ENCODE measurements at places on chromosomes 2 and 18. TPM values are rescaled to one million over a fixed set of nuclear protein-coding genes. Genes with fewer than 3 reads are reported as not detected.

DNA sequence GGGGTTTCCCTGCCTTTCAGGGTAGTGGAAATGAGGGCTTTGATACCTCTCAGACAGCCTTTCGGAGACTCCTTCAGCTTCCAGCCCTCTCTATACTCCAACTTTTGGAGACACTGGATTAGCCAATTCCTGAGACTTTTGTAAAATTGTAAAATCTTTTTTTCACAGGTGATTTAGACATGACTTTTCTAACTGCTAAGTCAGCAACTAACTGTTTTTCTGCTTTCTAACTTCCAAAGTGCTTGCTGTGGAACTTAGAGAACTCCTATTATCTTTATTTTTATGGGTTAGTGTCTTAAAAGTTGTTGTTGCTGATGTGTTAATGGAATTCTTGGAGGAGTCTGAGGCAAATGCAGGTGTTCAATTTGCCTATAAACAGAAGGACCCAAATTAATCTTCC is 616.7 kb upstream of the ID2 start:
- DNase-seq, result no peak

GRCh38 chr2:60699617-60700016 is 56.5 kb upstream of the PAPOLG start:
- DNase-seq, result no peak

DNA sequence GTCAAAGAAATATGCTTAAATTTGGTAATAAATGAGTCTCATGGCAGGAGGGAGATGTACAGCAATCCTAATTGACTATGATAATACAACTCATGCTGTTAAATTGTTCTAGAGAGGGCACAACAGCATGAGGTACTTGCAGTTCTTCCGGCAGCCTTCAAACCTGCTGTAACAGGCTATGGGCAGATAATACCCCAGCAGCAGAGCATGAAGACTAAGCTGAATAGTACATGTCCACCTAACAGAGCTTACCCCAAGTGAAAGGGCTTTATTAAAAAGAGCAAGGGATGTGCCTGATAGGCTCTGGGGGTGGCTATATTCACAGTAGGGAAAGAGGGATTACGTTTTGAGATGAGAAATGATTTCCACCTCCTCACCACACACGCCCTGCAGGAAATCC is 28.9 kb downstream of the MRO start:
- DNase-seq, result no peak

- no peak for DNase-seq
These were observed 67.4 kb downstream of the SLC9A2 start for GRCh38 chr2:102686479-102687439.

GRCh38 chr2:203804764-203805485 is 62.6 kb upstream of the CTLA4 start:
- DNase-seq, result no peak

DNA sequence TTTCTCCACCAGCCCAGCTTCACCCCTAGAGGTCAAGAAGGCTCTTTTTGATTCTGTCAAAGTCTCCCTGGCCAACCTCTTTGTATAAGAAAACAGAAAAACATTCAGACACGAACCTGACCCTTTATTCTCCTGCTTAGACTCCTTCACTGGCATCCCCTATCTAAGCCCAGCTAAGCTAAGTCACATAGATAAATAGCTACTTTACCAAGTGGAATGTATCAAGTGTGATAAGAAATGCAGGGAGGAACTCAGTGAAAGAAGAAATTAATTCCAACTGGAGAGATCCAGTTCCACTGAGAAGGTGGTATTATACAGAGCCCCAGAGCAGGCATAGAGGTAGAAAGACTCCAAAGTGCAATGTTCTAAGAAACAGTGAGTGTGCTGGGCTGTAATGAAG is 489.5 kb downstream of the TNS1 start:
- no peak for DNase-seq

- no peak for DNase-seq
These were observed 353 bp upstream of the NUP35 start for GRCh38 chr2:183123959-183124221.

DNA sequence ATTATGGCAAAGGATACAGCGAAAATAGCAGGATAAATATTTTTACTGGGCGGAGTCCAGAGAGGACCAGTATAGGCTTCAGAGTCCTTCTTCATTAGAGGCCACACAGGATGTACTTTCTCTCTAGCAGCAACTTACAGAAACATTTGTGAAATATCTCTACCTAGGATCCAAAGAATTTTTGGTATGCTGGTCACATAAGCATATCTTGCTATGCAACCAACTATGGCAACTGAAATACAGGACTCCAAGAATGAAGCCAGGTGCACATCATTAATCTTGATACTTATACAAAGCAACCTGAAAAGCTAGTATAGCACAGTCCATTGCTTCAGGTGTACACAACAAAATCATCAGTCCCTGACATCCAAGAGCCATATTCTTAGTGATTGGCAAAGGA is 59.1 kb upstream of the NABP1 start:
- DNase-seq, result no peak

GRCh38 chr2:181431674-181432073 is 25.5 kb upstream of the ITGA4 start:
- no peak for DNase-seq

DNA sequence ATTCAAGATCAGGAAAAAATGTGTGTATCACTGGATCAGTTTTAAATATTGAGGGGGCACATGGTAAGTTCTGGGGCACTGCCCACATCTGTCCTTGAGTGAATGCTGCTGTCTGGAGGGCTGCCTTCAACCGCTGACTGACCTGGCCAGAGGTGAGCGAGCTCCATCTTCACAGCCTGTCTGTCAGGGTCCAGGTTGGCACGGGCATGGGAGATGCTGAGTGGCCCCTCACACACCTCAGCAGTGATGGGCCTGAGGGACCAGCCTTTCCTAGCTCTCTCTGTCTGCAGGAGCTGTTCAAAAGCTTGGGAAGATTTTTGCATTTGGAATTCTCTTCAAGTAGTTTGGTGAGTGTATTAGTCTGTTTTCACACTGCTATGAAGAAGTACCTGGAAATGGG is 114.8 kb upstream of the ALKAL2 start:
- DNase-seq, result no peak

GRCh38 chr2:2832657-2833056 is 501.6 kb upstream of the MYT1L start:
- no peak for DNase-seq

- no peak for DNase-seq
These were observed 175.8 kb downstream of the ACTR3 start for GRCh38 chr2:114065731-114066130.

GRCh38 chr2:133680343-133681049 is 112.2 kb upstream of the NCKAP5 start:
- no peak for DNase-seq

The POTEJ gene
- not detected for polyA plus RNA-seq

The KCNS3 gene
- polyA plus RNA-seq, result 11.8 TPM

The MC4R gene
- polyA plus RNA-seq, result 0.24 TPM

The ARHGAP25 gene
- 8.5 TPM for polyA plus RNA-seq

The SNED1 gene
- 7.4 TPM for polyA plus RNA-seq

The ITGA4 gene
- polyA plus RNA-seq, result 29.6 TPM

Measured in right renal cortex interstitium (tissue), 3 donors.